ENCODE measurements at places on chromosomes 2 and 18. TPM values are rescaled to one million over a fixed set of nuclear protein-coding genes. Genes with fewer than 3 reads are reported as not detected.

The MPP4 gene
- total RNA-seq = not detected

DNA sequence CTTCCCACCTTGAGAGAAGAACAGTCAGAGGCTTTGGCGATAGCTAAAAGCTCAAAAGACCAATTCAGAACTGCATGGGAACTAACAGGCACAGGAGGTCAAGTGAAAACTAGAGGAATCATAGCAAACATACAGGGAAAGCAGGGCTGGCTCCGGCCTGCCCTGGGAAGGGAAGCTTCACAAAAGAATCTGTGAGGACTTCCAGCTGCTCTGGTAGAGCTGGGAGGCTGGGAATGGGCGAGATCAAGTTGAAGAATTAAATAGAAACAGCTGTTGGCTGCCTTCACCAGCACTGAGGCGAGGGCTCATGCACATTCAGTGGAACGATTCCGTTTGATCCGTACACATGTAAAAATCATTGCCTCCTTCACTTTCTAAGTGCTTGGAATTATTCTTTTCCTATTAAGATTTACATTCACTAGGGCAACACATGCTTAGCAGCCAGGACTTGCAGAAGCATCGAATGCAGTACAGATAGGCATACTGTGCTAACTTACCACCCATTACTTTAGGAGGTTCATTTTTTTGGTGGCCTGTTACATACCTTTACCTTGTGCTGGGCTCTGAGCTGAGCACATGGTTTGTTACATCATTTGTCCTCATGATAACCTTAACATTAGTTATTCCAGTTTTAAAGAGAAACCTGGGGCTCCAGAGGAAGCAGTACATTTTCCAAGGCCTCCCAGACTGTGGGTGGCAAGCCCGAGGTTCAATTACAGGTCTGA, 125.4 kb upstream of the RNF152 start:
- H3K4me1 ChIP-seq = no peaks in the 10 kb centered on the region
- H3K4me3 ChIP-seq = no peak overlapping the region
- H3K27me3 ChIP-seq = peaks cover 3% of the 10 kb centered on the region
- DNase-seq = no peak
- no peaks in the 10 kb centered on the region for H3K36me3 ChIP-seq
- H3K27ac ChIP-seq = no peak overlapping the region

DNA sequence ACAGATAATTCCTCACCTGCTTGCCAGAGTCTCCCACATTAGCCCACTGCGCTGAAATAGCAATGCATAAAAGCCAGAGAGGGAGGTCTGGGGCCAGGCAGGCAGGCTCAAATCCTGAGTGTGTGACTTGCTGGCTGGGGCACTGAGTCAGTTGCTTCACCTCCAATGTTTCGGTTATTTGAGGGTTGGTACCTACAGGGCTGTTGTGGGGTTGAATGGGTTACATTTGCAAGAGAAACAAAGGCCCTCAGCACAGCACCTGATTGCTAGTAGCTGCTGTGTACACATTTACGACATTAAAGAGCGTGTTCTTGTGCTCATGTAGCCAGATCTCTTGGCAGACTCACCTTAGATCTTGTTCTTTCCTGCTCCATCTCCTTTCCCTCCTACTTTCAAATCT, 34.1 kb upstream of the FAM110C start:
- DNase-seq = no peak
- H3K4me1 ChIP-seq = no peaks in the 10 kb centered on the region
- no peaks in the 10 kb centered on the region for H3K36me3 ChIP-seq
- peaks cover 42% of the 10 kb centered on the region for H3K27me3 ChIP-seq

DNA sequence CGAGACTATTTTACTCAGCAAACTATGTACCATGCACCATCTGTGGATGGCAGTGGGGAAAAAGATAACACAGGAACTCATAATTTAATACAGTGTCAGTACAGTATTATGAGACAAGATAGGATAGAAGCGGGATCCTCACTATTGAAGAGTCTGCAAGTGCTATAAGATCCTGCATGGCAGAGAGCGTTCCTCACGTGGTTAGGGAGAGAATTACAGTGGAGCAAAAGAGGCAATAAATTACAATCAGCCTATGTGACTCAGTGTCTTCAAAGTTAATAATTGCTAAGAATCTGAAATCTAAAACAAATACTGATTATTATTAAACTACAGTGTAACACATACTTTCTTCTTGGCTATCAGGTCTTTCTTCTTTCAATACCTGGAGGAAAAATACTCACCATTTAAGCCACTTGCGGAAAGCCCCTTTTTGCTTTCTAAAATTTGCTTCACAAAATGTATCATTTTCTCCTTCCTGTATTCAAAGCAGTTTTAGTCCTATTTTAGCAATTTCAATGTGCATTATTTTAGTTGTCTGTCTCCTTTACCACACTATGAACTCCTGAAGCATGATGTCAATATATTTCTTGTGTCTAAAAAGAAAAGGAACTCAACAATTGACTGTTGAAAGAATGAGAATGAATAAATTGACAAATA, 342.9 kb downstream of the SPAG16 start:
- H3K36me3 ChIP-seq = no peaks in the 10 kb centered on the region
- no peaks in the 10 kb centered on the region for H3K4me1 ChIP-seq
- DNase-seq = no peak
- no peaks in the 10 kb centered on the region for H3K27me3 ChIP-seq

The DPP4 gene
- 115 TPM for total RNA-seq
